ENCODE measurements at places on chromosomes 11 and 22.

DNA sequence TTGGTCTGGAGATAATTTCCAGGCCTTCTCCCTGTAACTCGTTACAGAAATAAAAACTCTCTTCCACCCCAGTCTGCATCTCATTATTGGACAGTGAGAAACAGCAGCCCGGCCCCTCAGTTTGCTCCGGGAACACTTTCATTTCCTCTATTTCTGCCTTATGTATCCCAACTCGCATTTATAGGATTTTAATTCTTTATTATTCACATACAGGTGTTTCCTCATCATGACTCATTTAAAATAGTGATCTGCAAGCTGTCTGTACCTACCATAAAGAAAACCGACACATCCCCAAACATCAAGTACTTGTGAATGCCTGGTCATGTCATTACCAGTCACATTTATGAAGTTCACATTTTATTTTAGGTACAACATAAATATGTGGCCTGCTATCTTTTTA, 42.8 kb downstream of the PIWIL3 start:
- DNase-seq: no peak

- DNase-seq: no peak
Measured at GRCh38 chr11:122979815-122980595, 1.6 kb downstream of the BSX start.

GRCh38 chr11:14132312-14132711, 169.8 kb downstream of the SPON1 start:
- no peak for DNase-seq

DNA sequence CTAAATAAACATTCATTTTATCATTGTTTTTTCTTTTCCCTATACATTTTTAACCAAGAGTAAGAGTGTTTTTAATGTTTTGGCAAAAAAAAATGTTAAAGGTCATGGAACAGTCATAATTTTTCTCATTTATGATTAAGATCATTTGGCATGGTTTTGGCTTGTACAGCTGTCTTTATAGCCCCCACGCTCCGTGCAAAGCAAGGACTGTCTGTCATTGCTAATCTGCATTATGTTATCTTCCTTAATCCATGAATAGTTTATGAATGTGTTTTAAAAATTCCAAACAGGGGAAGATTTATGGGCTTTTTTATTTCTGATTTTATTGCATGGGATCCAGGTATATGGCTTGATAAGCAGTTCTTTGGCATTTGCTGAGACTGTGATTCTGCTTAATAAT, 28.1 kb downstream of the PGM2L1 start:
- no peak for DNase-seq

DNA sequence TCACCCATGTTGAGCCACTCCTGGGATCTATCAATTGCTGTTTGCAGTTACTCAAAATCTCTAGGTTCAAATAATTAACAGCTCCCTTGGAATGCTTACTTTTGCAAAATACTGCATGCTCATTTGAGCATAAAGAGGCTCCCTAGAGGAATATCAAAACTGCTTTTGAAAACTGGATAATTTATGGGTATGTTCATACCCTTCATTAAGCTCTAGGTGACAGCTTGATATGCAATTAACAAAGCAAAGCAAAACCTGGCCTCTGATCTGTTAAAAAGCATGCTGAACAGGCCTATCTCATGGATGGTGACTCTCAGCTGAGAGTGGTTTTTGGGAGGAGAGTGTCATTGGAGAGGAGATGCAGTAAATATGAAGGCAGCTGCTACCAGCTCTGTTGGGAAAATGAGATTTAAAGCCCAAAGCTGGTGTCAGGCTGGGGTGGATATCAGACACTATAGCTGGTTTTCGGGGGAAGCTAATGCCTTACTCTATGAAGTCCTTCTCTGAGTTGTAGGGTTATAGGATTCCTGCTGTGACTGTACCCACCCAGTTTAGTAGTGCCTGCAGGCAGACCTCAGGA, 110.9 kb downstream of the RASSF10 start:
- no peak for DNase-seq

GRCh38 chr11:128419012-128419767, 168.2 kb downstream of the ETS1 start:
- DNase-seq: no peak

DNA sequence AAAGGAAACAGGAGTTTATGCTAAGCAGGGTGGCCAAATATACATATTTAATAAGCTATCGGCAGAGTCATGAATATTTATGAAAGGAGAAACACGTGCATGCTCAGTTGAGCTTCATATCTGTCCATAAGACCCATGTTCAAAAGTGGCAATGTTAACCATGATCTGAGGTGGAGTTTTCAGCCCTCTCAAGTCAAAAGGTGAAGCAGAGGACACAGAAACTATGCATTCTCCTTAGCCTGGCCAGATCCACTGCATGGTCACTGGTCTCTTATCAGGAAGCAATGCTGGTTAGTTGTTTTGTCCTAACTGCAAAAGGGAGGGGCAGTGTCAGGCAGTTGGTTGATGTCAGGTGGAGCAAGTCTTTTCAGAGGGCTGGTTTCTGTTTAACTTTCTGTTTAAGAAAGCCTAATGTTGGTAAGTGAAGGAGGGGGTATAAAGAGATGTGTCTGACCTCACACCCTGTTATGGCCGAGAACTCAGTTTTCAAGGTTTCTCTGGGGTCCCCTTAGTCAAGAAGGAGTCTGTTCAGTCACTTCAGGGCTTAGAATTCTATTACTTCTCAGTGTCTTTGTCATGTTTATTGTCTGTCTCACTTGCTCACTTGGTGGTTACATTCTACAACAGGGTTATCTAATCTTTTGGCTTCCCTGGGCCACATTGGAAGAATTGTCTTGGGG, 5.5 kb upstream of the SELENOH start:
- no peak for DNase-seq

GRCh38 chr11:8098361-8098760, 17.4 kb downstream of the TUB start:
- DNase-seq: no peak

DNA sequence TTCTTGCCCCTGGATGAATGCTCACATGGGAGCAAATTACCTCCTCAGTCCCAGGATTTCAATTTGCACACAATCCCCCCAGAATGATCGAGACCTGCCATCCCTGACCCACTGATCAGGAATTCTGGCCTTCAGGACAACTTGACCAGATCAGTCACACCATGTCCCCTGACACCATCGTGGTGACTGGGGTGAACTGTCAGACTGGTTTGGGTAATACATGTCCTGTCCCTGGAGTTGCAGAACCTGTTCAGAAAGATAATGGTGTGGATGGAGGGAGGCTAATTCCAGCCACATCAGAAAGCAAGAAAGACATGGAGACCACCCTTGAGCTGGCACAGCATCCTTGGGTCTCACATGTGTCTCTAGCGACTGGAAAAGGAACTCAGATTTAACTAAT, 57.9 kb upstream of the TOP3B start:
- no peak for DNase-seq

DNA sequence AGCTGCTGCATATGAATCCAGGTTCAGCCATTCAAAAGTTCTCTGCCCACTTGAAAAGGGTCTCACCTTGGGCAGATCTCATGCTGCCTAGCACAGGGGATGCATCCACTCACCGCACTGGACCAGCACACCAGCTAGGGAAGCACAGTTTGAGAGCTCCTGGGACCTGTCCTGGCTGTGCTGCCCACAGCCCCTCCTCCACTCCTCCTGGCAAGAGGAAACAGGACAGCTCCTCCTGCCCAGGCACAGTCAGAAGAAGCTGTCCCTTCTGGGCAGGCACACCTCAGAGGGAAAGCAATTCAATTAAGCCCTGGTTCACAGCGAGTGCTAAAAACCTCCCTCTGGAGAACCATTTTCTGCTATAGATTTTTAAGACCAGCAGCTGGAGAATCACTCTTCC, 146.7 kb downstream of the ST3GAL4 start:
- DNase-seq: no peak

DNA sequence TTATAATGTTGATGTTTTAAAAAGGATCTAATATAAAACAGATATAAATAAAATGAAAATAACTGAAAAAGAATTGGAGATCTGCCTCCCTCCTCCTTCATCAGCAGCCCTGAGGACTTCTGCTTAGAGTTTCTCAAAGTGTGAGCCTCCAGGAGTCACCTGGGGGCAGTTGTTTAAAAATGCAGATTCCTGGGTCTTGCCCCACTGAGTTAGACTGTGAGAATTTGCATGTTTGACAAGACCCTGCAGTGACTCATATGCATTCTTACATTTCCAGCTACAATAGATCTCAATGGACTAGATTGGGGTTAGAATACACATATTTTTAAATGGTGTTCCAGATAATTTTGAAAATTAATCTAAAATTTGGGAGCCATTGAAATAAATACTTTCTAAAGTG, 798 bp upstream of the OOSP3 start:
- DNase-seq: no peak

- DNase-seq: no peak
Measured at GRCh38 chr11:47033439-47033838, 96.9 kb downstream of the CSTPP1 start.

GRCh38 chr11:60647087-60647486, 52.3 kb upstream of the MS4A8 start:
- DNase-seq: no peak

DNA sequence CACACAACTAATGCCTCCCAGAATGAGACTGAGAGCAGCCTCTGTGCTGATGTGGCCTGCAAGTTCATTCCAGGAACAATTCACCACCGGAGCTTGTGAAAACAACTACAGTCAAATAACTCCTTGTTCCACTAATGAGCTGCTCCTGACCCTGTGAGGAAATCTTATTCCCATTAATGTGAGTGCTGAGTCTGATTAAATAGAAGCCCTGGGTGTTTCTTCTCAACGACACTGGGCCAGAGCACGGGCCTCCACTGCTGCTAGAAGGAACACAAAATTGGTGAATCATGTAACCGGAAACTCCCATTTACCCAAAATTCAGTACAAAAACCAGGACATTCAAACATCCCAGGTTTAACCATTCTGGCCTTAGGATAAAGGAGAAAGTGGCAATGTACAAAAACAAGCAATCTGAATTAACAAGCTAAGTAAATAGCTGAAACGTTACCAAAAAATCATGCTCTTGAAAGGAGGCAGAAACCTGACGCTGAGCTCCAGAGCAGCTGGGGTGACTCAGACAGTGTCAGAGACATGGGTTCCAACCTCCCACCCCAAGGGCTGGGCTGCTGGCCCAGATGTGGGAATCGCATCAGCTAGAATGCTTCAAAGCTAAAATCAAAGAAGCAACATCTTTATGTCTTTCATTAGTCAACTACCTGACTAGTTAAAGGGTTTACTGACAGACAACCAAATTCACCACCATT, 26.7 kb downstream of the SERGEF start:
- DNase-seq: no peak

DNA sequence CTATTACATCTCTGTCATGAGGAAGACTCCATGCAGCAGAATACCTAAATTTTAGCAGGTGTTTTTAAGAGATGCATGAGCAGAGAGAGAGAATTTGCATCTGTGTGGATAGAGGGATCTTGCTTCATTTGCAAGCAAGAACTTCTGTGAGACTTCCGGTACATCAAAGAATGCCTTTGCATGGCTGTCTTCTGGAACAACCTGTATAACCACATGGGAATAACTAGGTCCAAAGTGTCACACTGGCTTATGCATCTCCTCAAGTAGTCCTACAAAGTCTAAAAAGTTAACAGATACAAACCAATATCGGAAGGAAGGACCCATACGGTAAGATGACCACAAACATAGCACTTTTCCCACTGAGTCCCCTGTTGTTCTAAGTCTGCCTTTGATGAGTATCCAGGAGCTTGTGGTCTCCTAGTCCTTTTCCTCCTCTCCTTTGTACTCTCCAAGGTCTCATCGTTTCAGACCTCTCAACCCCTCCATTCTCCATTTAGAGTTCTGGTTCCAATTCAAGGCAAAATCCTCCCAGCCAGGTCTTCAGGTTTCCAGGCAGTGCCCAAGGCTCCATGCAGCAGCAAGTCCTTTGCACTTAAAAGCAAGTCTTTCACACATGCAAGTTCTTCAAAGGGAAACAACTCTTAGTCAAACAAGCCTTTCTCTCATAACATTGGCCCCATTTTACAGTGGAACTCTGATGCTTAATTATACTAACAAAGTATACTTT, 581.7 kb upstream of the ARHGAP42 start:
- no peak for DNase-seq

DNA sequence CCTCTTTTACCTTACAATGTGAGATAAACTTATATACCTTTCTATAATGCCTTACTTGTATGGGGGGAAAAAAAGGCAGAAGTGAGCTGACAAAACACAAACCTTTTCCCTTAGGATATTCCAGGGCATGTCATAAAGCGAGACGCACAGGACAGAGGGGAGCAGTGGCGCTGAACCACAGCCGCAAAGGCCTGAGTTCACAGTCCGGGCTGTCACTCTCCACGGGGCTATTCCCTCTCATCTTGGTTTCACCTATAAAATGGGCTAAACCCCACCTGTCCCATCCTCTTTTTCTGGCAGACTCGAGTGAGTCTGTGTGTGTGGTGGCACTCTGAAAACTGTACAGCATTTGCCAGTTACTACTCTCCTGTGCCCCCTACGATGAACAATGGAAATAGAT, 14.4 kb upstream of the FXYD2 start:
- no peak for DNase-seq

DNA sequence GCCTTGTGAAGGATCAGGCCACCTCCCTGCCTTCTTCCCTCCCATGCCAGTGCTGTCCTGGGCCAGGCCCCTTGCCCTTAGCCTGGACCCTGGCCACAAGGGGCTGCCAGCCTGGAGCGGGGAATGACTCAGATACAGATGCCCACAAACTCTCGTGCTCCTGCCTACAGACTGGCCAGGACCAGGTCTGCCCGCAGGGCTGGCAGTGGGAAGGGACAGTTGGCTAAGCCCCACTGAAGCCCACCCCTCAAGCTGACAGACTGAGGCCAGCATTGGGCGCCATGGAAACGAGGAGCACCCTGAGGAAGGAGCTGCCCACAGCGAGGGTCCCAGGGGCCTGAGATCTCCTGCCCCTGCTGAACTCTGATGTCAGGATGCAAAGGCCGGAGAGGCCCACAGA, 14.1 kb downstream of the SCUBE1 start:
- DNase-seq: no peak

All from T-helper 1 cell (primary cell).